Myocyte (in vitro differentiated cells): ENCODE measurements at places on chromosomes 12 and 14. TPM values are rescaled to one million over a fixed set of nuclear protein-coding genes. Genes with fewer than 3 reads are reported as not detected.

Gene HSPB8
- total RNA-seq: 237 and 326 TPM in 2 replicates

Gene TMCC3
- 6.0 and 10.5 TPM in 2 replicates for total RNA-seq

GRCh38 chr12:62711631-62712241 lies 223.2 kb downstream of the PPM1H start:
- DNase-seq: no peak

DNA sequence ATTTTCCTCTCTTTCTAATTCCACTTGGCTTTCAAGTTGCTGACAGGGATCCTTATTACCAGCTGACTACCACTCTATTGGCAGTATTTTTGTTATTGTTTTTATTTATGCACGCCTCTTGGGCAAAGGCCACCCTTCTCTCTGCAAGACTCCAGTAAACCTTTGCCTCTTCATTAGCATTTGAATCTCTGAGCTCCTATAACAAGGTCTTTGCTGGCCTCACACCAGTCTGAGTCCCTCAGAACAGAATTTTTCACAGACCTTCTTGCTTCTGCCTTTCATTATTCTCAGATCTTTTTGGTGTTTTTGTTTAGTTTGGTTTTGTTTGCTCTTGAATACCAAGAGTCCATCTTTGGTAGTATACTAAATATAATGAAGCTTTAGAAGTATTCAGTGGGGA lies 145.9 kb downstream of the PDZRN4 start:
- no peak for DNase-seq

Gene KLRG1
- 1.0 and 6.0 TPM in 2 replicates for total RNA-seq
